Activated naive CD8-positive, alpha-beta T cell treated with anti-CD3 and anti-CD28 coated beads, Interleukin-2, amount 10 ng/mL, durations not matched to agents 7 days and 5 days (primary cell): ENCODE measurements at places on chromosomes 12 and 14. TPM values are rescaled to one million over a fixed set of nuclear protein-coding genes. Genes with fewer than 3 reads are reported as not detected.

GRCh38 chr14:61034416-61035120 lies 53.5 kb downstream of the SLC38A6 start:
- no peak overlapping the region for H3K27ac ChIP-seq
- no peak for DNase-seq
- H3K4me1 ChIP-seq = peaks cover 6% of the 10 kb centered on the region

DNA sequence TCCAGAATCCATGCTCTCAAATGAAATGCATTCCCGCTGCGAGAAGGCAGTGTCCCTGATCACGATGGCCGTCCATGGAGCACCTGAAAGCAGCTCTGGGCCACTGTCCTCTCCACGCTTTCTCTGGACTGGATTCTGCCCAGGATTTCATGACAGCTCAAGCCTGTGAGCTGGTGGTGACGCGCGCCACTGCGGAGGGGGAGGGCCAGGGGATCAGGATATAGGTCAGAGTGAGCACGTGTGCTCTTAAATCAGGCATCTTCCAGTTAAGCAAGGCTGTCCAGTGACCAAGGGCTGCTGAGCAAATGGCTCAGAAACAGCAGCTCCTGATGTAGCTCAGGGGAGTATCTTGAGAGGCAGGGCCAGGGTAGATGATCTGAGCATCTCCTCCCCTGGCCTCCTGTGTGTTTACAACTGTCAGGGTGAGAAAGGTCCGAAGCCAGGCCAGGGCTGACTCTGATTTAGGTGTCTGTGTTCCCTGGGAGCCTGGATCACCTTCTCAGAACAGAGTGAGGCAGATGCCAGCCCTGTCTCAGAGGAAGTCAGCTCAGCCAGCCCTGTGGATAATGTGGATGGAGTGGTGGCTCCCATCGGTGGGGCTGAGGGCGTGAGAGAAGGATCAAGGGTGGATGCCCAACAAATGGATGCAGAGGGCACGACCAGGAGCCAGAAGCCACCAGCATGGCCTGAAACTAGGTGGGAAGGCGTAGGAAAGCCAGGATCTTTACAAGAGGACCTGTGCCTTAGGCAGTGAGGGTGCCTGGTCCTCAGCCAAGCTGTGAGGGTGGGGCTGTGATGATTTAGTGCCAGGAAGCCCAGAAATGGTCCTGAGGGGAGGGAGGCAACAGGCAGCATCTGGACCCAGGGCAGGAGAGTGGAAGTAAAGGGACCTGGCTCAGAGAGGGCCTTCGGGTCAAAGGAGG lies 55.3 kb downstream of the ELK3 start:
- H3K4me3 ChIP-seq = no peak overlapping the region
- H3K36me3 ChIP-seq = peaks cover 38% of the 10 kb centered on the region
- no peaks in the 10 kb centered on the region for H3K27me3 ChIP-seq

GRCh38 chr12:121738340-121738858 lies 25.8 kb downstream of the TMEM120B start:
- DNase-seq = no peak
- no peaks in the 10 kb centered on the region for H3K27me3 ChIP-seq
- H3K36me3 ChIP-seq = no peaks in the 10 kb centered on the region
- H3K4me1 ChIP-seq = peaks cover 2% of the 10 kb centered on the region
- no peak overlapping the region for H3K4me3 ChIP-seq
- H3K27ac ChIP-seq = no peak overlapping the region

DNA sequence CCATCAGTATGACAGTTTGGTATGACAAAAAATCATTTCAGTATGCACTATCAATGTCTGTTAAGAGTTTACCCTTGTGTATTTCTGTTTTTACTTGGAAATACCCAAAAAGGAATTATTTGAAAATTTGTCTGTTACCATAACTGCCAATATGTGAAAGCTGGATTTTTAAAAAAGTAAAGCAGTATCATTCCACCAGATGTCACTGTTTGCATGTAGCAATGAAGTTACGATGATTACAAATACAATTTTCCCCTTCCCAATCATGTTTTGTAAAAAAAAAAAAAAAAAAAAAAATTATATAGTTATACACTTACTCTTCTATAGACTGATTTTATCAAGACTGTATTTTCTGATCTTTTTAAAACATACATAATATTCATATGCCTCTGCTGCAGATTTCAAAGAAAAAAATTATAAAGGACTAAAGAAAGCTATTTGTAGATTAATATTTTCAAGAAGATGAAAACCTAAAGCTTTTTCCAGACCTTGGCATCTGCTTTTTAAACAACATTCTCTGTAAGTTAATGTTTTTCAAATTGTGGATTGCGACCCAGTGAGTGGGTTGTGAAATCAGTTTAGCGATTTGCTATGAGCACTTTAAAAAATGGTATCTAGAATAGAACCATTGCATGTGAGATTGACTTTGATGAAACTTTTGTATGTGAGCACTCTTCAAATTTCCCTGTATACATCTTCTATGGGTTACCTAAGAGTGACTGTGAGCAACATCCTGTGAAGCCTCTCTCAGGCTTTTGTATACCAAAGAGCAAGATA lies 114.2 kb downstream of the TTC6 start:
- H3K27me3 ChIP-seq = no peaks in the 10 kb centered on the region
- H3K4me1 ChIP-seq = no peaks in the 10 kb centered on the region
- no peak overlapping the region for H3K4me3 ChIP-seq
- no peaks in the 10 kb centered on the region for H3K36me3 ChIP-seq

DNA sequence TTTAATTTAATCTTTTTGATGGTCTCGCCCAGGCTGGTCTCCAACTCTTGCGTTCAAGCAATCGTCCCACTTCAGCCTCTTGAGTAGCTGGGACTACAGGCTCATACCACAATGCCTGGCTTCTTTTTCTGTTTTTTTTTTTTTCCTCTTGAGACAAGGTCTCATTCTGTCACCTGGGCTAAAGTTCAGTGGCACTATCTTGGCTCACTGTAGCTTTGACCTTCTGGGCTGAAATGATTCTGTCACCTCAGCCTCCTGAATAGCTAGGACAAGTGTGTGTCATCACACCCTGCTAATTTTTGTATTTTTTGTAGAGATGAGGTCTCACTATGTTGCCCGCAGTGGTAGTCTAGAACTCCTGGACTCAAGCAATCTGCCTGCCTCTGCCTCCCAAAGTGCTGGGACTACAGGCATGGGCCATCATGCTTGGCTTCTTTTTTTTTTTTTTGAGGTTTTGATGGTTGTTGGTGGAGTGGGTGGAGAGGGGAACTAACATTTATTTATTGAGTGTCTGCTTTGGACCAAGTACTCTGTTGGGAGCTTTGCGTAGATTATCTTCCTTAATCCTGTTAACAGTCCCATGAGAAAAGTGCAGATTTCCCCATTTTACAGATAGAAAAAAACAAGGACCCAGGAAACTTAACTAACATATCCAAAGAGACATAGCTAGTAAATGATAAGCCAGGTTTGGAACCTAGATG lies 102.0 kb downstream of the DIP2B start:
- no peaks in the 10 kb centered on the region for H3K4me1 ChIP-seq
- no peaks in the 10 kb centered on the region for H3K27me3 ChIP-seq
- H3K27ac ChIP-seq = no peak overlapping the region
- no peak for DNase-seq

DNA sequence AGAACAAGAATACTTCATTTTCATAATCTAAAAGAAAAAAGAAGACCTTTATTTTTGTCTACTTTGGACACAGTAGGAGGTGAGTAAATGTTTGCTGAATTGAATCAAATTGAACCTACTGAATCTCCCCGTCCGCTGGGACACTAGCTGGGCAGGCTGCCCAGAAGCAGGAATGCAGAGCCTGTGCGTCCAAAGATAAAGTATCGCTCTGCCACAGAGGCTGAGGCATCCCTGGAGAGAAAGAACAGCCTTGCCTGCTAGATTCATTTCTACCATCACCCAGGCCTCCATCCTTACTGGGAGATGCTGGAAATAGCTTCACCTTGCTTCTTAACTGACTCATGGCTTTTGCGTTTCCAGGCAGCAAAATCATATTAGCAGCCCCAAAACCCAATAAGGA lies 64.1 kb upstream of the TSPAN11 start:
- DNase-seq = no peak
- H3K4me3 ChIP-seq = no peak overlapping the region
- peaks cover 14% of the 10 kb centered on the region for H3K27me3 ChIP-seq

GRCh38 chr14:84041421-84041820 lies 1488.5 kb upstream of the FLRT2 start:
- H3K27ac ChIP-seq = no peak overlapping the region
- no peak overlapping the region for H3K4me3 ChIP-seq
- no peak for DNase-seq
- peaks cover 2% of the 10 kb centered on the region for H3K4me1 ChIP-seq
- H3K27me3 ChIP-seq = no peaks in the 10 kb centered on the region

GRCh38 chr12:77062846-77063461 lies 2.4 kb downstream of the E2F7 start:
- H3K4me3 ChIP-seq = no peak overlapping the region
- peaks cover 48% of the 10 kb centered on the region for H3K4me1 ChIP-seq
- no peak overlapping the region for H3K27ac ChIP-seq
- DNase-seq = no peak

- H3K27me3 ChIP-seq = no peaks in the 10 kb centered on the region
- no peak overlapping the region for H3K4me3 ChIP-seq
- no peaks in the 10 kb centered on the region for H3K4me1 ChIP-seq
- DNase-seq = no peak
- H3K36me3 ChIP-seq = no peaks in the 10 kb centered on the region
Measured at GRCh38 chr12:44193281-44193680, 357.4 kb downstream of the TMEM117 start.

- H3K4me1 ChIP-seq = peaks cover 26% of the 10 kb centered on the region
- H3K27ac ChIP-seq = peak within 1 kb of the TSS; percentile 30
- peaks cover 66% of the 10 kb centered on the region for H3K27me3 ChIP-seq
- H3K36me3 ChIP-seq = no peaks in the 10 kb centered on the region
- peak within 1 kb of the TSS; percentile 60 for H3K4me3 ChIP-seq
Measured at GRCh38 chr14:53956427-53957201, at the start of gene BMP4. BMP4 (minus strand) TSS chr14:53956825; CDS start chr14:53952222, 4,603 bp downstream.

PPP1R1A gene
- total RNA-seq = not detected

PLEKHD1 gene
- 0.08 TPM for total RNA-seq

NTN4 gene
- total RNA-seq = 0.08 TPM

FAIM2 gene
- 0.22 TPM for total RNA-seq

SLC6A15 gene
- not detected for total RNA-seq

TSPAN19 gene
- not detected for total RNA-seq
